ENCODE measurements at places on chromosomes 16 and 17.

GRCh38 chr17:4610656-4611055, 26.3 kb downstream of the SMTNL2 start:
- no peak for DNase-seq

DNA sequence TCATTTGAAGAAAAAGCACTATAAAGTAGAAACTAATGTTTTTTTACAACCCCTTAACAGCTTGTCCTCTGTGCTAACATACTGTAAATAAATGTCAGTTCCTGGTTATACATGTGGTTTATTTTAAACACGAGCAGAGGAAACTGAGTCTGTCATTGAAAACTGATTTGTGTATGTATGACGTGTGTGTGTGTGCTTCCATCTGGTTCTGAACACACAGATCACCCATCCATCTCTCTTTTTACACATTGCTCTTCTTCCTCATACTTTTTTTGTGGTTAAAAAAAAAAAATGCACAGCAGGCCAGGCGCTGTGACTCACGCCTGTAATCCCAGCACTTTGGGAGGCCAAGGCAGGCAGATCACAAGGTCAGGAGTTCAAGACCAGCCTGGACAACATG, 49.5 kb downstream of the ZNF423 start:
- DNase-seq: no peak

DNA sequence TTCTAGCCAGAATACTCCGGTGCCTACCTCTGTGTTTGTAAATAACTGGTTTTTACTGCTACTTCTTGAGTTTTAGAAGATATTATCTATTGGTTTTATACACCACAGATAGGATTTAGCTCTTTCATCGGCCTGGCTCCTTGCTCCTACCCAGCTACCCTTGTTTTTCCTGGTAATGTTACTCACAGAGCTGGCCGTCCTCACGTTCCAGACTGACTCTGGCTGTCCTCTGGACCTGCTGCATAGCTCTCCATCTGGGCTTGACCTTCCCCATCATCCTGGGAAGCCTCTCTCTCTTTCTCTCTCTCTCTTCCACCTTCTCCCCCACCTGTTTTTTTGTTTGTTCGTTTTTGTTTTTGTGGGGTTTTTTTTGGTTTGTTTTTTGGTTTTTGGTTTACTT, 51.5 kb downstream of the MPRIP start:
- no peak for DNase-seq

DNA sequence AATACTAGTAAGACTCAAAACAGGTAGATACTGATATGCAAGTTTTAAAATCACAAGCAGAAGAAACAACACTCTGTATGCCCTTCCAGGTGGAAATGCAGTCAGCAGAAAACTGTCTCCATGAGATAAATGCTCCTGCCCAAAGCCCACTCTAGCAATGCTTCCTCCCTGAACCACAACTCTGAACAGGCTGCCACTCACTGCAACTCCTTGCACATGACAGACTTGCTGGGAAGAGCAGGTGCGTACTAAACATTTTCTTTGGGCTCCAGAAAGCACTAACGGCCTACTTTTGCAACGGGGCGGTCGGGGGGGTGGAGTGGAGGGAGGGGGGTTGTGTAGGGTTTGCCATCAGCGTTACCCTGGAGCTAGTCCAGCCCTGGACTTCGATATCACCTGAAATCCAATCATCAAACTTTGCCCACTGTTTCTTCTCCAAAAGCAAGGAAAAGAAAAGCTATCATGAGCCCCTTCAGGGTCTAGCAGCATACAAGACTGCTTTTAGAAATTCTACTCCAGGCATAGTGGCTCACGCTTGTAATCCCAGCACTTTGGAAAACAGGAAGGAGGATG, 46.1 kb downstream of the ANKRD11 start:
- DNase-seq: no peak

DNA sequence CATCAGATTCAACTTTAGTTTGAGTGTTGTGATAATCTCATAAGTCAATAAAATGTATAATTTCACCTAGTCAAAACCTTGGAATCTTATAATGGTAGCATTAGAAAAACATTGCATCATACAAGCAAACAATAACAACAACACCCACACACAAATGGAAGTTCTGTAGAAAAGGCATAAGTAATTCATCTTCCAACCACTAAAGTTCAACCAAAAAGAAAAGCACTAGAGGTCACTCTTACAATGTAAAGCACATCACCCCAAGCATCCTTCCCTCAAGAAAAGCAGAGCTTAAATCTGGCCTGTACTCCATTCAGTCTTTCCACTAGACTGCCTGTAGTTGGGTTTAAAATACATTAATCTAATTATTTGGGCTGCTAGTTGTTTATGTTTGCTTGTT, 1.8 kb downstream of the CNTNAP4 start:
- DNase-seq: no peak

GRCh38 chr17:72733619-72734282, 358.7 kb downstream of the SLC39A11 start:
- DNase-seq: no peak

GRCh38 chr16:595094-595528, 5.2 kb downstream of the RAB40C start:
- DNase-seq: no peak

- DNase-seq: no peak
Observed at GRCh38 chr17:74922694-74923537, at the start of gene USH1G. TSS of gene USH1G (minus strand) at chr17:74923255. CDS start at chr17:74923073, 182 bp downstream.

All from stimulated activated CD8-positive, alpha-beta memory T cell treated with anti-CD3 and anti-CD28 coated beads, Interleukin-7, amount 100 ng/mL, for 1 hour (primary cell).